Prostate gland (tissue), 2 donors: ENCODE measurements at places on chromosomes 7 and 10. TPM values are rescaled to one million over a fixed set of nuclear protein-coding genes. Genes with fewer than 3 reads are reported as not detected.

Gene UPK3B
- 6.6 TPM for total RNA-seq

Gene ANKRD30A
- total RNA-seq, result 1.5 TPM

Gene CTAGE8
- total RNA-seq, result 6.3 TPM

Gene EVX1
- total RNA-seq, result 5.1 TPM

Gene MOGAT3
- not detected for total RNA-seq

DNA sequence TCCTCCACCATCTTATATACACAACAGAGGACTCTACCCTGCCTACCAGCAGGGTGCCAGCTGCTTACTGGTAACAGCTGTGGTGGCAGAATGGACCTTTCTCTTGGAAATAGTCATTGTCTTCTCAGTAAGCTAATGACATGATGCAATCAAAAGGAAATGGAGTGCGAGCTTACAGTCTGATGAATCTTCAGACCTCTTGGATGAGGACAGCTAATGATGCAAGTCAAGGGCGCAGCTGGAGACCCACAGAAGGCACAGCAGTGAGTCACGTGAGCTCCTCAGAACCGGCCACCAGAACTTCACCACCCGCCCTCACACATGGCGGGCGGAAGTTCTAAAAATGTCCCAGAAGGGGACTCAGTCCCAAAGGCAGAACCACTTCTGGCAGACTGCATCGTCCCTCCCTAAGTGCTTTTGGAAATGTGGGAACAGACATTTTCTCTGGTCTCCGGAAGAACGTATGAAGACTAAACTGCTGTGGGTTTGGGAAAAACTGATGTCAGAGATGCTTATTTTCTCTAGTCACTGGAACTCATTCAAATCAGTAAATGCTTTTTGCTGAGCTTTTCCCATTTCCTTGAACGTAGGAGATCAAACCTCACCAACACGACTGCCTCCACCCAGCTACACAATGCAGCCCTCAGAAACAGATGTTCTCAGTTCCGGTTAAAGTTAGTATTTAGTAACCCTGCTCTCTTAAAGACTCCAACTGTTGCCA lies 96.4 kb downstream of the FAS start:
- H3K27ac ChIP-seq, result no peak overlapping the region
- H3K36me3 ChIP-seq, result no peaks in the 10 kb centered on the region
- no peak for DNase-seq
- H3K4me3 ChIP-seq, result no peak overlapping the region

GRCh38 chr10:35848412-35848811 lies 206.3 kb upstream of the FZD8 start:
- no peaks in the 10 kb centered on the region for H3K4me1 ChIP-seq
- no peaks in the 10 kb centered on the region for H3K36me3 ChIP-seq
- H3K27me3 ChIP-seq, result no peaks in the 10 kb centered on the region
- no peak overlapping the region for H3K27ac ChIP-seq
- no peak overlapping the region for H3K4me3 ChIP-seq
- DNase-seq, result no peak

DNA sequence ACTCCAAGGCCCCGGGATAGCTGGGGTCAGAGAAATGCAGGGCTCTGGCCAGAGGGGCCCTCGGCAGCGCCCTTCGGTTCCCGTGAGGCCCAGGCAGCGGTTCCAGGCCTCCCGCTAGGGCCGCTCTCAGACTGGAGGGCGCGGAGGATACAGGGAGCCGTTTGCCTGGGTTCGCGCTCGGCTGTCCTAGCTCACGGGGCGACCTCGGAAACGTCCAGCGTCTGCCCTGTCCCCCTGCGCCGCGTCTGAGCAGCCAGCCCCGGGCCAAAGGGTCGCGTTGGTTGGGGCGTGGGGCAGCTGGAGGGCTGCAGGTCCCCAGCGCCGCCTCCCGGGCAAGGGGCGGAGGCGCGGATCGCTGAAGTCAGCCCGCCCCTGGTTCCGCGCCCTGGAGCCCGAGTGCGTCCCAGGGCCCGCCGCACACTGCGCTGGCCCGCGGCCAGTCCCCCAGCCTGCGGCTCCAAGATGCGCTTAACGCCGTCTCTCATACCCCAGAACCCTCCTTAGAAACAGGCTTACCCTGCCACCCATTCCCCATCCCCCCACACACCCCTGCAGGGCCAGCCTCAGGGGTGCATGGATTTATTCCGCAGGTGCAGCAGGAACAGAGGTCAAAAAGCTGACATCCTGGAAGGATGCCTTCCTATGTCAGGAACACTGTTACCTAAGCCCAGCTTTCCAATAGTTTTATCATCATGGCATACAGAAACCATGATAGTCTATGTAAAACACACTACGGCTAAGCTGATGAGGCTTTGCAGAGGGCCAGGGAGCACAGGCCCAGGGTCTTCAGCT lies 22.1 kb upstream of the OPN4 start:
- no peaks in the 10 kb centered on the region for H3K4me1 ChIP-seq
- no peak overlapping the region for H3K4me3 ChIP-seq
- H3K27ac ChIP-seq, result no peak overlapping the region
- H3K36me3 ChIP-seq, result no peaks in the 10 kb centered on the region

- no peaks in the 10 kb centered on the region for H3K27me3 ChIP-seq
- H3K4me1 ChIP-seq, result no peaks in the 10 kb centered on the region
- no peak overlapping the region for H3K4me3 ChIP-seq
Measured at GRCh38 chr10:77157248-77158019, 480.2 kb downstream of the KCNMA1 start.

DNA sequence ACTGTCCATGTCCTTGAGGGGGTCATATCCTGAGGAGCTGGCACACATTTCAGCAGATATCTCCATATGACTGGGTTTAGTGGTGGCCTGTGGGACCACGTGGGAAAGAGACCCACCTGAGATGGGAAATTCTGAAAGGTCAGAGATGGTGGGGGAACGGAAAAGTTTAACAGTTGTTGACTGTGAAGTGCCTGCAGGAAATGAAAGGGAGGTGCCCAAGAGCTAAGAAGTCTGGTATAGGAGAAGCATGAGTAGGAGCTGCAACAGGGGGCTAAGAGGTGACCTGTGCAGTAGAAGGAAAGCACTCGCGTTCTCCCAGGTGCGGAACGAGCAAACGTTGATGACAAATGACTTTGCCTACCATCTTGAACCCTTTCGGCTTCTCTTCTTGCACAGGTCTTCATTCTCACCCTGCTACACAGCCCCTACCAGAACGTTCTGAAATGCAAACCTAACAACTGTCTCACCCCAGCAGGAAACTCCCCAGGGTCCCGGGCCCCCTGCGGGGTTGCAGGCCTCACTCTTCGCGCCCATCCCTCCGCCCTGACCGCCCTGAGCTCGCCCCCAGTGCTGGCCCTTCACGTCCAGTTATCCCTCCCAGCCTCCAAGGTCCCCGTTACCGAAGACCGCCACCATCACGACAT lies 9.8 kb upstream of the FXYD4 start:
- H3K27ac ChIP-seq, result peak overlapping the region; percentile 89
- H3K4me1 ChIP-seq, result peaks cover 3% of the 10 kb centered on the region
- H3K36me3 ChIP-seq, result no peaks in the 10 kb centered on the region
- no peaks in the 10 kb centered on the region for H3K27me3 ChIP-seq

- H3K27me3 ChIP-seq, result no peaks in the 10 kb centered on the region
- H3K4me3 ChIP-seq, result no peak overlapping the region
- H3K27ac ChIP-seq, result no peak overlapping the region
- no peak for DNase-seq
- no peaks in the 10 kb centered on the region for H3K36me3 ChIP-seq
Measured at GRCh38 chr10:23351926-23352519, 7.4 kb upstream of the C10orf67 start.

GRCh38 chr7:110569486-110570205 lies 521.3 kb upstream of the LRRN3 start:
- H3K27me3 ChIP-seq, result no peaks in the 10 kb centered on the region
- no peaks in the 10 kb centered on the region for H3K36me3 ChIP-seq
- H3K4me3 ChIP-seq, result no peak overlapping the region
- no peak for DNase-seq

DNA sequence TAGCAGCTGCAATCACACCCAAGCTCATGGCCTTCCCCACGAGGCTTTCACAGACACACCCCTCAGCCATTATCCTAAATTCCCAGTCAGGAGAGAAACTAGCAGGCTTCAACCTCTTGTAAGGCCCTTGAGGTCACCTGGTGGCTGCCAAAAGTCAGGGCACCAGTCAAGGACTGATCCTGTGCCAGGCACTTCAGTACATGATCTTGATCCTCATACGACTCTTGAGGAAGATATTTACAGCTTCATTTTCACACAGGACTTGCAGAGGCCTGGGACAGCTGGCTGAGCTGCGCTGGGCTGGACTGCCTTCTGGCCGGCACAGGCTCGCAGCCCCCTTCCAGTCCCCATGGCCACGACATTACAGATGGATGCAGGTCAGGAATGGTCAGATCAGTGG lies 8.8 kb downstream of the PDAP1 start:
- H3K27me3 ChIP-seq, result no peaks in the 10 kb centered on the region
- H3K36me3 ChIP-seq, result peaks cover 26% of the 10 kb centered on the region
- no peaks in the 10 kb centered on the region for H3K4me1 ChIP-seq
- no peak for DNase-seq
- H3K4me3 ChIP-seq, result no peak overlapping the region

- no peak overlapping the region for H3K27ac ChIP-seq
- no peak for DNase-seq
- H3K4me3 ChIP-seq, result no peak overlapping the region
- H3K36me3 ChIP-seq, result no peaks in the 10 kb centered on the region
- H3K4me1 ChIP-seq, result no peaks in the 10 kb centered on the region
Measured at GRCh38 chr10:68348265-68348741, 15.6 kb upstream of the PBLD start.

DNA sequence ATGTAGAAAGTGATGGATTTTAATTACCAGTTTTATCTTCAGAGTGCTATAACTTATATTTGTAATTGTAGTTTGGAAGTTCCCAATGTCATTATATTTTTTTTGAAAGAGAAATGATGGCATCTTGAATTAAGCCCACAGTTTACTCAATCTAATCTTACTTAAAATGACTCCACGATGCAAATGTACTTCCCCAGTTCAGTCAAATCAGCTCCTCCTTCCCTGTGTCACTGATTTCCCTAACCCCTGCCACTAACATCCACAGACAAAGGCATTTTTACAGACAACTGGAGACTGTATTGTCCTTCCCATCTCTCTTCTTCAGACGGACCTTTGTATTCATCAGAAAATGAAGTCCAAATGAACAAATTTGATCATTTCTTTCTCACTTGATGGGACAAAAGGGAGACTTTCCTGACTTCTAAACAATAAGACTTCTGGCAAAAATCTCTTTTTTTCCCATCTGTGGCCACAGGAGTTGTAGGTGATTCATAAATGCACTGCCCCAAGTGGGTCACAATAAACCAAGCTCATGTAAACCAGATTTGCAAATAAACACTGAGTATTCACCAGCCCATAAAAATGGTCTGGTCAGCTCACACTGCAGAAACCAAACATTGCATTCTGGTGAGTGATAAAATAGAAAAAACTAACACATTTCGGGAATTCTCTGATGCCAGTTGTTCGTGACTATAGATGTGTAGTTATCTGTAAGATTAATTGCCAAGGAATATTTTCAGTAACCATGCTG lies 162.9 kb downstream of the FANK1 start:
- no peak overlapping the region for H3K27ac ChIP-seq
- no peaks in the 10 kb centered on the region for H3K36me3 ChIP-seq
- no peak for DNase-seq
- no peaks in the 10 kb centered on the region for H3K27me3 ChIP-seq

DNA sequence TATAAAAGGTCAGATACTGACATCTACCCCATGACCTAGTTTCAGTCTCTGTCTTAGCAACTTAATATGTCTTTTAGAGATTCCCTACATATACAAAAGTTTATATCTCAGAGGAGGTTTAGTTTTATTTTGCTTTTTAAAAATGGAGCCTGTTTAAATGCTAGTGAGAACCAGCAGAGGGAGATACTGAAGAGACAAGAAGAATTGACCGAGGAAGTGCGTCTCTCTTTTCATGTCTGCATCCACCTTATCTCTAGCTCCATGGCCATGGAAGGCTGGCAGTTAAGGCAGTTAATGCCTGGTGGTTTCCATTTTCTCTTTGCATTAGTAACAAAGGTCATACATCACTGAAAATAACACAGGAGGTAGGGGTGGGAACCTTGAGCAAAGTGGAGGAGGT lies 10.7 kb downstream of the SUV39H2 start:
- no peak for DNase-seq
- no peaks in the 10 kb centered on the region for H3K36me3 ChIP-seq
- H3K27ac ChIP-seq, result no peak overlapping the region
- no peaks in the 10 kb centered on the region for H3K4me1 ChIP-seq
- no peak overlapping the region for H3K4me3 ChIP-seq

DNA sequence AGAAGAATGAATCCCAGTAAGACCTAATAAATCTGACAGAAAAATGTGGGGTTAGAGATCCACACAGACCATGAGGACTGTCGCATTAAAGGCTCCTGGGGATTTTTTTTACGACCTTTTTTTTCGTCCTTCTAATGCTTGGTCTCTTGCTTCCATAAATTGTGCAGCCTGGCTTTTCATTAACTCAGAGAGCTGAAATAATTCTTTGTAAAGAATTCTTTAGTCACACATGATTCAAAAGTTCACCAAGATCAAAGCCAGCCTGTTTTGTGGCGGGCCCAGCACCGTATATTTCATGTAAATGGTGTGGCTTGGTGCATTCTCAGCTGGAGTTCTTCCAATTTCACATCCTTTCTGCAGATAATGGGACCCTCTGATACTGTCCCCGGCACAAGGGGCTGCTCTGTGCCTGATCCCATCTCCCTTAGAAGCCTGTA lies 206.6 kb upstream of the BMPER start:
- H3K4me1 ChIP-seq, result no peaks in the 10 kb centered on the region
- H3K27me3 ChIP-seq, result no peaks in the 10 kb centered on the region
- no peaks in the 10 kb centered on the region for H3K36me3 ChIP-seq
- DNase-seq, result no peak
- no peak overlapping the region for H3K27ac ChIP-seq
- H3K4me3 ChIP-seq, result no peak overlapping the region

DNA sequence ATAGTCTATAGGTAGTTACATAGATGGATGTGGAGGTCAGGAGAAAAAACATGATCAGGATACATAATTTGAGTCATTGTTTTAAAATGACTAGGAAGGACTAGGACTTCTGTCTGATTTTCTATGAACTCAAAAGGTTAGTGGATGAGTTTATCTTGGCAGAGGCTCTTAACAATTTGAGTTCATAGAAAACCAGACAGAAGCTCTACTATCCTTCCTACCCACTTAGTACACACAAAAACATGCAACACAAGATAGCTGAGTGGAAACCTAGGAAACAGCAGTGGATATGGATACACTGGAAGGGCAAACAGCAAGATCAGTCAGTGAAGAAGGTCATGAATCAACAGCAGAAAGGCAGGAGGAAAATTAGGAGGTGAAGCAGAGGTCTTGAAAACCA lies 84.6 kb downstream of the VPS50 start:
- no peaks in the 10 kb centered on the region for H3K4me1 ChIP-seq
- no peaks in the 10 kb centered on the region for H3K27me3 ChIP-seq
- H3K27ac ChIP-seq, result no peak overlapping the region
